Activated T-helper 1 cell treated with anti-CD3 and anti-CD28 coated beads, Interleukin-12 subunit alpha, Interleukin-12 subunit beta, Interleukin-2, Interleukin-4 antibody, amounts not matched to agents 30 ng/mL and 10 ng/mL and 1 ng/mL, durations not matched to agents 14 hours and 24 hours and 36 hours (primary cell): ENCODE measurements at places on chromosomes 4 and X.

GRCh38 chr4:174856926-174857800 lies 28.1 kb upstream of the GLRA3 start:
- no peak for DNase-seq

- DNase-seq, result no peak
Measured at GRCh38 chrX:40530509-40530908, 50.3 kb upstream of the ATP6AP2 start.

DNA sequence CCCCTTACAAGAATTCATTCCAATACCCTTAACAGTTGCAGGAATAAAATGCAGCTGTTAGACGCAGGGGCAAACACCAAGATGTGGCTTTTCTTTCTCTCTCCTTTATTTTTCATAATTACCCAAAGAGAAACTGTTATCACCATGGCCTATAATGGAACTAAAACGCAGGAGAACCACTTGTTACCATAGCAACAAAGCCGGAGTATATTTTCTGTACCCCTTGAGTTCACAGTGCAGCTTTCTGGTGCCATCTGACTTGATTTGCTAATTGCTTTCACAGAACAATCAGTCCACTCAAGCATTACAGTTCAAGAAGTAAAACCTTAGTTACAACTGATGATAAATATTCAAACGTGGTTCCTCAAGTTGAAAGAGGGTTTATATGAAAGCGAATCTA lies 157.9 kb downstream of the AMELX start:
- no peak for DNase-seq

DNA sequence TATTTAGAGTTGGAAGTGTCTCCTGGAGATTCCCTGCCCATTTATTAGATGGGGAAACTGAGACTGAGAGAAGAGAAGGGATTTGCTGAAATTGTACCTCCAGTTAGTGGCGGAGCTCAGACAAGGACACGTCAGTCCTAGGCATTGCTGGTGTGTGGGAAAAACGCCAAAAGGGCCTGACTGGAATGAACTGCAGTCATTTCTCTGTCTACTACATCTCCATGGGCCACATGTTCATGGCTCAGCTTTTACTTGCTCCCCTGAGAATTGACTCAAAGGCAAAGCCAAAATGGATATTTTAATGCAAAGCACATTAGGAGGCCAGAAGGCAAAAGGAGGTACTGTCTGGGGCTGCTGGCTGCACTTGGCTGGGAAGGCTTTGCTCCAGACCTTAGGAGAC lies 3.9 kb downstream of the TFDP3 start:
- no peak for DNase-seq

- no peak for DNase-seq
Measured at GRCh38 chr4:76197971-76198410, 15.6 kb downstream of the SCARB2 start.

- no peak for DNase-seq
Measured at GRCh38 chr4:82036181-82036580, 337.6 kb downstream of the HNRNPD start.

DNA sequence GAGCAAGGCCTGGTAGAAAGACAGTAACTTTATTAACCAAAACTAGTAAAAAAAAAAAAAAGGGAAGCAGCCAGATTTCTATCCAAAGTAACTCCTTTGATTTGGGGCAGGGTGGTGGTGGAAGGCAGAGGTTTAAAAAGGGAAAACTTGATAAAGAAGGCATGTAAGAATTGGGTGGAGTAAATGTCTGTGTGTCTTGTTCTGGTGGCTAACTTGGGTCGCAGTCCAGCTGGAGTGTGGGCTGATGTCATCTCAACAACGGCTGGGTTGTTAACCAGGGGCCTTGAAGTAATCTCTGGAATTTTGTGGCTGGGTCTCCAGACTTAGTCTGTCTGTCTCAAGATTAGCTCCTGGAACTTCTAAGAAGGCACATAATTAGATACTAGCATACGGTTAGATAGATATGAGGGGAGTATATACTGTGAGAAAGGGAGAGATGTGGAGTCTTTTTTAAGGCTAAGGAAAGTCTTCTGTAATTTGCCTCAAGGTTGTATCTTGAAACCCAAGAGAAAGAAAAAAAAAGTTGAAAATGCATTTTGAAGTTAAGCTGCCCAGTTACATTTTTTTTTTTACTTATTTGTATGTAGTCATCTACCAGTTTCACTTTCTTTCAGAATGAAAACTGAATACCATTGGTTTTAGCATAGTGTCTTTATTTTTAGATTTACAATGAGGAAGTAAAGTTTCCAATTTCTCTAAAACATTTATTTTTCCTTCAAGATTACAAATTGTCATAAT lies 48.3 kb downstream of the MTHFD2L start:
- DNase-seq, result no peak

DNA sequence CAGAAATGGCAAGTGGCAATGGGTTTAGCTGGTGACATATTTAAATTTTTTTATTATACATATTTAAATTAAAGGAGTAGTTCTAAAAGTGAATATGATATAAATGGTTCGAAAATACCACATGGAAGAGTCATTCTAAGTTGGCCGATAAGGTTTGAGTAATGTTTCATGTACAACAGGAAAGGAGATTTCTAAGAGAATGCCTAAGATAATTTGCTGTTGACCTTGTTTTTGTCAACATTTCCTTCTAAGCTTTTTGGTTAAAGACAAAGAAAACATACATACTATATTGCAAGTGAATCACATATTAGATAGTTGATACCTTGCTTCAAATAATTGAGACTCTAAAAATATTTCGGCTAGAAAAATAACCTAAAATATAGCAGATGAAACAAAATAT lies 526.6 kb upstream of the SLIT2 start:
- no peak for DNase-seq

DNA sequence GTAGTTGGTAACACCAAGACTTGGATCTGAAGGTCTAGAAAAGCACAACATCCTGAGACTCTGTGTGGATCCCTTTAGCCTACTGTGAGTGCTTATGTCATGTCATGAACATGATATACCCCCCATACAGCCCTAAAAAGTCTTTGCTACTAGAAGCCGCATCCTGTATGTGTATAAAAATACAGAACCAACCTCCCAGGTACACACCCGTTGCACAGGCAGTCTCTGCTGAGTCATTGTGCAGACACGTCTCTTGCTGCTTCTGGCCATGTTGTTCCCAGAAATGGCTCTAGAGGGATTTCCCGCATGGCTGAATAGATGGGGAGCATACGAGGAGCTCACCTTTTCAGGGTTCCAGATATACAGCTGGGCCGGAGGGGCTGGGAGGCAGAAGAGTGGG lies 93.3 kb downstream of the MAMLD1 start:
- DNase-seq, result no peak

GRCh38 chrX:29775890-29776289 lies 439.5 kb upstream of the MAGEB2 start:
- DNase-seq, result no peak

- DNase-seq, result no peak
Measured at GRCh38 chr4:22869235-22869634, 176.5 kb downstream of the GBA3 start.

DNA sequence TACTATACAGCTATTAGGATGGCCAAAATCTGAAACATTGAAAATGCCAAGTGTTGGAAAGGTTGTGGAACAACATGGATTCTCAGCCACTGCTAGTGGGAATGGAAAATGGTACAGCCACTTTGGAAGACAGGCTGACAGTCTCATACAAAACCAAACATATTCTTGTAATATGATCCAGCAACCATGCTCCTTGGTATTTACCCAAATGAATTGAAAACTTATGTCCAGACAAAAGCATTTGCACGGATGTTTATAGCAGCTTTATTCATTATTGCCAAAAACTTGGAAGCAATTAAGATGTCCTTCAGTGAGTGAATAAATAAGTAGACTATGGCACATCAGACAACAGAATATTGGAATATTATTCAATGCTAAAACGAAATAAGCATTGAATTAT lies 105.8 kb upstream of the DCLK2 start:
- DNase-seq, result no peak

GRCh38 chr4:169912996-169913395 lies 113.2 kb downstream of the MFAP3L start:
- DNase-seq, result no peak

GRCh38 chr4:127214931-127215330 lies 417.8 kb upstream of the INTU start:
- DNase-seq, result no peak

GRCh38 chr4:132123870-132124623 lies 1025.0 kb upstream of the PCDH10 start:
- no peak for DNase-seq

GRCh38 chr4:114281164-114281960 lies 301.9 kb upstream of the ARSJ start:
- no peak for DNase-seq

DNA sequence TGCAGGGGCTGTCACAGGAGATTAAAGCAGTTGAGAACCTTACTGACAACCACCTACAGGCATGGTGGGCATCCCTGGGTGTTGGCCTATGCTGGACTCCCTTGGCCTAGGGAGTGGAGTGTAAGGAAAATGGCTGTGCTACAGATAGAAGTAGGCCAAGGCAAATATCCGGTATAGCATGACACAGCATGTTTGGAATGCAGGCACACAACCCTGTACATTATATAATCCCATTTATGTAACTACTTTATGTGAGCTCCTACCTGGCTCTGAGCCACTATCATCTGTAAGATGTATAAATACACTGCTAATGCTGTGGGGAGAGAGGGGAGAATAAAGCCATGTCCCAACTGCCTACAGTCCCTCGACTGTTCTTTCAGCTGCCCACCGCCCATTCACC lies 38.7 kb upstream of the KCTD8 start:
- DNase-seq, result no peak

DNA sequence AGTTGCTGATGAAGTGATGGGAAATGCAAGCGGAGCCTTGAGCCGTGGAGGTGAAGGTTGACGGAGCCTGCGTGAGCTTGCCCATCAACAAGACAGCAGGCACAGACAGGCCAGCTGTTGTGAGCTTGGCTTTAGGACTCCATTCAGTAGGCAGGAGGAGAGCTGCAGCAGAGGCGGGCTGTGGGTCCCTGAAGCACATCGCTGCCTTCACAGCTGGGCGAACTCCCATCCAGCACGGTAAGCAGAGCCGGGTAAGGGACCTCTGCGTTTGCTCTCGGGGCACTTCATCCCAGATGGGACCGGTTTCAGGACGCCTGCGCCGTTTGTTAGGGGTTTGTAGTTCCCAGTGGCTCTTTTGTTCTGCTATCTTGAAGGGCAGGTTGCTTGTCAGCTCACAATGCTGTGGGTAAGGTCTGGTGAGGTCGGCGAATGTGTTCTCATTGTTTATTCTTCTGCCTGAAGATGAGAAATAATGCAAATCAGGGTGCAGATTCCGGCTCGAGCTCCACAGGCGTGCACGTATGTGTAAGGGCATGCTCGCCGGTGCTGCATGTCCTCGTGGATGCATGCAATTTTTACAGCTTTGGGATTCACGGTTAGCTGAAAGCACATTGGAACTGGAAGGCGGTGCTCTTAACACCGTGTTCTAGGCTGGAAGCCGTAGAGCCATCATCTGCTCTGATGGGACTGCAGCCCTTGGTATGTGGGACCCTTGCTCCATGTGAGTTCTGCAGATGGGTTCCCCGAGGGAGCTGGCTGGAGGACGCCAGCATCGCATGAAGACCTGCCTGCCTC lies 54.6 kb upstream of the CLDN34 start:
- no peak for DNase-seq

DNA sequence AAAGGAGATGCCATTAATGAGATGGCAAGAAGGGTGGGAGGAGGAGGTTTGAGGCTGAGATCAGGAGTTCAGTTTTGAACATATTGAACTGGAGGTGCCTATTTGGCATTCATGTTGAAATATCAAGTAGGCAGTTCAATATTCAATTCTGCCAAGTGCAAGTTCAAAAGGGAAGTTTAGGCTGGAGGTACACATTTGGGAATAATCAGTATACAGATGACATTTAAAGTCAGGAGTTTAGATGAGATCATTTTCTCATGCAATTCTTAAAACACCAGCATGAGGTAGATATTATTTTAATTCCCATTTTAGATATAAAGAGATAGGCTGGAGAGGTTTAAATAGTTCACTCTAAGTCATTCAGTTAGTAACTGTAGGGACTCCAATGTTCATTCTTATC lies 26.1 kb downstream of the COQ2 start:
- DNase-seq, result no peak

- DNase-seq, result no peak
Measured at GRCh38 chr4:25020236-25020635, 10.5 kb downstream of the LGI2 start.

GRCh38 chr4:8533274-8533865 lies 46.8 kb upstream of the GPR78 start:
- DNase-seq, result no peak

DNA sequence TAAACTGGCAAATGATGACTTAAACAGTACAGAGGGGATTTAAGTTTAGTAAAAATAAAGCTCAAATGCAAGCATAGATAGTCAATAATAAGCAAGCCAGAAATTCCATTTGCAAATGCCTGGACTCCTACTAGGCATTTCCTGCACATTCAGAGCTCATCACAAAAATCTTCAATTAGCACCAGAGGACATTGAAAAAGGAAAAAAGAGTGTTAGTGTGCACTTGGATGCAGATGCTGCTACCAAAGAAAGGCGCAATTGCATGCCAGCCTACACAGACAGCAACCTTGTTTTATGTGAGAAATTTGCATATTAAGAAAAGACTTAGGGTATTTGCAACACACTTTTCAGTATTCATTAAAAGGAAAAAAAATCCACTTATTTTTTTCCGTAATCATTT lies 282.1 kb downstream of the GRIA2 start:
- no peak for DNase-seq

- DNase-seq, result no peak
Measured at GRCh38 chr4:81549984-81550383, 78.3 kb upstream of the RASGEF1B start.

DNA sequence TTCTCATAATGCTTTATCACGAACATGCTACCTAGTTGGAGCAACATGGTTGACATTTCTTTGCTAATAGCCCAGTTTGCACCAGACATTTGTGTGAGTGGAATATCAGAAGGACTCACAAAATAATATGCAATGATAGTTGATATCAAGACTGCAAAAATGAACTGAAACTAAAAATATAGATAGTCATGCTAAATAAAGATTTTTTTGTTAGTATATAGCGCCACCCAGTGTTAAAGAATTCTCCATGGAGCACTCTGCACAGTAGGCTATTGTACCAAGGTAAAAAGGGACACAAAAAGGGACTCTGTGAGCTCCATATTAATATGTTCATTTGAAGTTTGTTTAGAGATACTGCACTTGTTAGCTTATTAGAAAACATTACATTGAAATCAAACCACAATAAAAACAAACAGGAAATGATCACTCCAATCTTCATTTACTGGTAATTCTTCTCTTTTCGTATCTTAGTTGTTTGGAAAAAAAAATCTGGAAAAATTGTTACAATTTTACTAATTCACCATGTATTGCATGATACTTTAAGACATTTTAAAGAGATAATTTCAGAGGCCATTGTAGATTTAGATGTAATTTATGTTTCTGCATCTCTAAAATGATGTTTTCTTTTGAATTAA lies 1509.6 kb downstream of the ADGRL3 start:
- no peak for DNase-seq

DNA sequence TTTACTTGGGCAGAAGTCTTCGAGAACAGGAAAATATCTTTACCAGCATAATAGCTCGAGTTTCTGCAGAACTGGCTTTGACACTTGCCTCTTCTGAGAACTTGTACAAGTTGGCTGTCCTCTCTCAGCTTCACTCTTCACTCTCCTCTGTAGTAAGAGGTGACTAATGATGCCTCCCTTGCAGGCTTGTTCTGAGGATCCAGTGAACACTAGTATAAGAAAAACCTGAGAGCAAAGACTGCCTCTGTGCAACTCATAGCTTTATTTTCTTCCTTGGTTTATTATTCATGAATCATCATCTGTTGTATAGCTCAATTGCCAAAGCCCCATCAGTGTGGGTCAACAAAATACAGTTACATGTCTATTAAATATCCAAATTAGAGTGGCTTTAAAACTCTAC lies 266.7 kb upstream of the CLNK start:
- DNase-seq, result no peak
